ENCODE measurements at places on chromosomes 5 and 9.

DNA sequence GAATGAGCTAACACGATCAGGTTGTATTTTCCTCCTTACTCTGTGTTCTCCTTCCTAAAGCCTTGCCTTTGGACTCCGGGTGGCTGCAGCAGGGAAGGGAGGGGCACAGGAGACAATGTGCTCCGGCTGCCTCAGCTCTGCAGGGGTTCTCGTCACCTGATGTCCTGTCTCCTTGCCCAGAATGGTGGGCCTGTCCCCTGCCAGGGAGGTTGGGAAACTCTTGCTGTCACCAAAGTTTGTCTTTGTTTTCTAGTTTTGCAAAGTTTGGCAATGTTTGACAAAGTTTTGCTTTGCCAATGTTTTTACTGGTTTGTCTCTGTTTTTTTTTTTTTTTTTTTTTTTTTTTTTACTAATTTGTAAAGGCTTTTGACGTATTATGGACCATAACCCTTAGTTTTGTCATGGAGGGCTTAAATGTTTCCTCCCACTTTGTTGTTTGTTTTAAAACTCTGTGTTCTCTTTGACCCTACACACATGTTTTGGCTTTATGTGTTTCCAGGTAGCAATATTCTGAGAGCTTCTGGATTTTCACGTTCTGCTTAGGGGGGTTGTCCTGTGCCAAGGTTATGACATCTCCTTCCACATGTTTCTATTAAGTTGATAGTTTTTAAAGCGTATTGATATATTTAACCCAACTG lies 49.3 kb downstream of the GADD45G start:
- DNase-seq: no peak

DNA sequence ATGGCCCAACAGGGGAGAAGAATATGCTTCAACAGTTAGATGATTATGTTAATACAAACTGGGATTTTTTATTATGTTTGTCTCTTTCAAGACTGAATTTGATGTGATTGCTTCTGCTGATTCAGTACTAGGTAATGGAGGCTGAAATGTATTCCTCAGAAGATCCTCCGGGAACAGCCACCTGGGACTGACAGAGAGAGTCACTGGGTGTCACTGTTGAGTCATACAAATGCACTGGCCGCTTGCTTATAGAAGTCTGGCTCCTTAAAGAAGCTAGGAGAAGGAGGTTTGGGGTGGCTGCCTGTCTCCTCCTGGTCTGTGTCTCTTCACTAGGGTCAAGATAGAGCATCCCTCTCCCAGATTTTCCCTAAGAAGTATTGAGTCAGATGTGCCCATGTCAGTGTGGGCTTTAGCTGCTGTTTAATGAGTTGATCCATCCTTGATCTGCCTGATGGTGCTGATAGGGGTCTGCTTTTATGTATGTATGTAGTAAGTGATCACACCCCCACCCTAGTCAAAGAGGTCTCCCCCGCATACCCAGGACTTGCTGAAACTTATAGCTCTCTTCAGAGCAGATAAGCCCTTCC lies 773.4 kb downstream of the BRINP1 start:
- DNase-seq: peak; percentile 8

- DNase-seq: no peak
Observed at GRCh38 chr9:126128494-126129142, 198.0 kb upstream of the MVB12B start.

DNA sequence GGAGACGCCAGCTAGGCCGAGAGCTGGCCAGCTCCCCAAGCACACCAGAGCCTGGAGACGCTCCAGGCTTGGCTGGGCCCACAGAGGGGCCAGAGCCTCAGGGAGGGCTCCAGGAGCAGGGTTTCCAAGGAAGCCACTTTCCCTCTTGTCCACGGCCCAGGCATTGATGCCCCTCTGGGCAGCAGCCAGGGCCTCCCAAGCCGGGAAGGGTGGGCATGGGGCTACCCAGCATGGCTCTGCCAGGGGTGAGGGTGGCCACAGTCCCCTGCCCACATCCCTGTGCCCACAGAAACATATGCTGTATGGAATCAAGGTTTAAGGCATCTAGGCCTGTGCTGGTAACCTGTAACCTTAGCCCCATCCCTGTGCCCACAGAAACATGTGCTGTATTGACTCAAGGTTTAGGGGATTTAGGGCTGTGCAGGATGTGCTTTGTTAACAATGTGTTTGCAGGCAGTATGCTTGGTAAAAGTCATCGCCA lies 1.5 kb upstream of the DPP7 start:
- DNase-seq: no peak

- DNase-seq: peak; percentile 97
Observed at GRCh38 chr9:114276908-114277821, 45.7 kb upstream of the ORM1 start.

DNA sequence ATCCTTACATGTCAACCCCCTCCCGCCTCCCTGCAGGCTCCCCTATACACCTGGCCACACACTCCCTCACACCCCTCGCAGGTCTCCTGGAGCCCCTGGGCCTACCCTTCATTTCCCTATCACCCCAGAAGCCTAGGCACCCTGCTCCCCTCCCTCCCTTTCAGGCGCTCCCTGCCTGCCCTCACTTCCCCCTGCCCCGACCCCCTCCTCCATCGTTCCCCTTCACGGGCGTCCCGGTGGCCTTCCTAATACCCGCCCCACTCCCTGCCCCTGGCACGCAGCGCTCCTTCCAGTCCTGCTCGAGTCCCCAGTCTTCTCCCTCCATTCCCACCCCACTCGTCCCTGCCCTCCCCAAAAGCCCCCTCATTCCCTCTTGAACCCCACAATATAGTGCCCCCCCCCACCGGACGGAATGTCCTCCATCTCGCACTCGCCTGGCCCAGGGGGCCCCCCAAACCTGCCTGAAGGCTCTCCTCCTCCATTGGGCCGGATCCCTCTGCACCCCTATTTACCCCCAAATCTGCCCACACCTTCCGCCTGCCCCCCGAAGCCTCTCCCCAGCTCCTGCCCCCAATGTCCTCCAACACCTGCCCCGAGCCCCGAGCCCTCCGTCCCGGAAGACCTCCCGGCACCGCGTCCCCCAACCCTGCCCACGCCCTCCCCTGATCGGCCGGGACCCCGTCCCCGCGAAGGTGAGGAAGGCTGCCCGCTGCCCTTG lies 746 bp downstream of the STRBP start:
- DNase-seq: no peak

- DNase-seq: no peak
Observed at GRCh38 chr9:89488131-89488530, 9.8 kb downstream of the SEMA4D start.
